Activated CD8-positive, alpha-beta T cell treated with anti-CD3 and anti-CD28 coated beads for 36 hours (primary cell): ENCODE measurements at places on chromosomes 3 and 15. TPM values are rescaled to one million over a fixed set of nuclear protein-coding genes. Genes with fewer than 3 reads are reported as not detected.

The COPG1 gene
- 118 TPM for total RNA-seq

DNA sequence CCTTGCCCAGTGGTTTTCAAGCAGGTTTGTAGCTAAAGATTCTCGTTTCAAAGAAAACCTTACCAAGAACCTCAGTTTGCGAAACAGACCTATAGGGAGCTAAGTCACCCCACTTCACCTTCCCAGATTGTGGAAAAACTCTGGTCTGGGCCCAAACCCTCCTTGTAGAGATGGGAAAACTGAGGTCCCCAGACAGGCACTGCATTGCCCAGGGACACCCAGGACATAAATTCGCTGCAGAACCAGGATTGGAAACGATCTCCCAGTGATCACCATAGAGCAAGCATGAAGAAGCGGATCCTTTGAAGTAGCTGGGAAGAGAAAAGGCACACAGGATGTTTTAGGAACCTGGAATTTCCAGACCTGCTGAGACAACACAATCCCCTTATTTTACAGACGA lies 85.6 kb upstream of the PIAS1 start:
- DNase-seq = no peak

- no peak for DNase-seq
These were observed 175.8 kb downstream of the THSD4 start for GRCh38 chr15:71290881-71291635.

The ARL14 gene
- not detected for total RNA-seq

The LRRC31 gene
- total RNA-seq = not detected

DNA sequence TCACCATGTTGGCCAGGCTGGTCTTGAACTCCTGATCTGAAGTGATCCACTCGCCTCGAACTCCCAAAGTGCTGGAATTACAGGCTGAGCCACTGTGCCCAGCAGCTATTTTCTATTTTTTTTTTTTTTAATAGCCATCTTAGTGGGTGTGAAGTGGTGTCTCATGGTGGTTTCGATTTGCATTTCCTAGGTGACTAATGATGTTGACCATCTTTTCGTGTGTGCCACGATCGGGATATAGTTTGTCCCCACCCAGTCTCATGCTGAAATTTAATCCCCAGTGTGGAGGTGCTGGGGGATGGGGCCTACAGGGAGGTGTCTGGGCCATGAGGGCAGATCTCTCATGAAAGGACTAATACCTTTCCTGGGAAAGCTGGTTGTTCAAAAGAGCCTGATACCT lies 41.8 kb upstream of the MUC13 start:
- DNase-seq = no peak

The SEMA3G gene
- not detected for total RNA-seq

- no peak for DNase-seq
These were observed 66.6 kb downstream of the C3orf20 start for GRCh38 chr3:14741510-14741909.

The CCDC54 gene
- total RNA-seq = not detected

DNA sequence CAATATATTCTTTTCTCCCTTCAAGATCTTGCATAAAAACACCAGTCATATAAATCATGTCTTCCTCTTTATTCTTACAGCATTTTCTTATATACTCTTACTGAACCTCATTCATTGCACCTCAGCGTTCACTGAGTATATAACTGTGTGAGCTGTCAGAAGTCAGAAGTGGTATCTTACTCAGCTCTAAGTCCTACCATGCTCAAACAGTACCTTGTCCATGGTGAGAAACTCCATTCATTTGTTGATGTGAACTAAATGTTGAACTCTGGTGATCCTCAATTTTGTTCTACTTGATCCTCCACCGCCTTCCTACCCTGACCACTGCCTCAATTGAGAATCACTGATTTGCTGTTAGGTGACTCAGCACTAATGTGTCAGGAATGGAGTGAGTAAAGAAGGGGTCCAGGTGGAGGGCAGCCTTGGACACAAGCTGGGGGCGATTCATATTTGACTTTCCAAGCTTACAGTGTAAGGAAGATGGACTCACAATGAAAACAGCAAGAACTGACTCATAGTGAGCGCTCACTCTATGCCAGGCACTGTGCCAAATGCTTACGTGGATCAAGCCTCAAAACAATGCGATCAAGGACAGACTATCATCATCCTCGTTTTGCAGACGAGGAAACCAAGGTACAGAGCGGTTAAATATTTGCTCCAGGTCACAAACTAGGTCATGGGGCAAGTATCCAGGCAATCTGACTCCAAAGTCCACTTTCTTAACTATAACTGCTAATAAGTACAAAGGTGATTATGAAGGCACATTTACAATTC lies 13.5 kb upstream of the ZFYVE19 start:
- DNase-seq = peak; percentile 27

The SLC22A13 gene
- total RNA-seq = 0.18 TPM

- DNase-seq = peak; percentile 85
These were observed 235.9 kb downstream of the LPP start for GRCh38 chr3:188389711-188390342.

- DNase-seq = no peak
These were observed 65.8 kb upstream of the LEKR1 start for GRCh38 chr3:156760333-156760732.

The STXBP5L gene
- total RNA-seq = not detected

The SLC15A2 gene
- total RNA-seq = 1.7 TPM

GRCh38 chr3:30527720-30528119 lies 78.7 kb upstream of the TGFBR2 start:
- DNase-seq = no peak
